ENCODE measurements at places on chromosomes 1 and 21. TPM values are rescaled to one million over a fixed set of nuclear protein-coding genes. Genes with fewer than 3 reads are reported as not detected.

The LAMC1 gene
- polyA plus RNA-seq: 4.5 TPM

GRCh38 chr1:210232511-210233215 lies at the start of gene SERTAD4:
Gene SERTAD4 (plus strand): TSS chr1:210232796. CDS start chr1:210237961, 5,165 bp downstream.
- no peak for DNase-seq

DNA sequence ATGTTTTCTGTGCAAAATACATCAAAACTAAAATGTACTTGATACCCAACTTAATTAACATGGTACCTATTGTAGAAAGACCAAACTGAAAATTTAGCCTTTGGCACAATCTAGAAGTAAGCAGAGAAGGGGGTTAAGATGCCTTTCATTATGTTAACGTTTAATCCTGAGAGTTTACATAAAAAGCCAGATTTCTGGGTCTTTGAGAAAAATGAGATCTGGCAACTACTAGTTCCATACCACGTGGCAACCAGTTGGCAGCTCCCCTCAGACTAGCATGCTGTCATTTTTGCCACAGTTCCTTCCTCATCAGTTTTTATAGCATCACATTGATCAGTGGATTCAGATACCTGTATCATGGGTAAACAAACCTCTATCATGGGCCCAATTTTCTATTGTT lies 1.5 kb downstream of the RO60 start:
- no peak for DNase-seq

DNA sequence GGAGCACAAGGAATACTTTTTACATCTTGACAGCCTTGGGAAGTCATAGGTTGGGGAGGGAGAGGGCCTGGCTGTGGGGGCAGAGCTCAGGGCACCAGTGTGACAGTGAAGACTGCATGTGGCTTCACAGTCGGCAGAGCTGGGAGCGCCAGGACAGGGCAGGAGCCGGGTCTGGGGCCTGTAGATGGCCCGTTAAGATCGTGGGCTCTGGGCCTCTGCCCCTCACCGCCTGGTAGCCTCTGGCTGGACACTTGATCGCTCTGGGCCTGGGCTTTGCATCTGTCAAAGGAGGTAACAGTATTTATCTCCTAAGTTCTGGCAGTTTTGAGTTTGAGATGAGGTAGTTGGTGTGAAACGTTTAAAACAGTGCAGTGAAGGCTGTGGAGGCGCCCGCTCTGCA lies 4.8 kb downstream of the SLX9 start:
- DNase-seq: peak; percentile 59

GRCh38 chr1:156581661-156582387 lies 2.3 kb downstream of the TTC24 start:
- DNase-seq: peak; percentile 86

DNA sequence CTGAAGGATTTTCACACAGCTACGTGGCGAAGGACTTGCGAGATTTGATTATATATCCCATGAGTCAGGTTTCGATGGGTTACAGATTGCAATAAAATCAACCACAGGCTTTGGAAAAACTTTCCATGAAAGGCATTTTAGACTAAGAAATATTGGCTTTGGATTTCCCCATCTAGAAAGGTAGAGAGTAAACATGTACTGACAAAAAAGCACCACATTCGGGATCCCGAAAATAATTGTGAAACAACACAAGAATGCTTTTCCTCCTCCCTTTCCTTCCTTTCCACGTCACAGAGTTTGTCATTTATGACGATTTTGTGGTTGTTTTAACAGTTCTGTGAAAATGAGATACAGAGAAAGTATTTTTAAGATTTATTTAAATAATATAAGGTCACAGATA lies 38.5 kb downstream of the TGFB2 start:
- DNase-seq: no peak

The HOOK1 gene
- 1.8 TPM for polyA plus RNA-seq

The HNRNPCL1 gene
- polyA plus RNA-seq: not detected
